ENCODE measurements at places on chromosomes 13 and 19.

GRCh38 chr13:44403461-44404056, 29.9 kb downstream of the SERP2 start:
- DNase-seq, result no peak

DNA sequence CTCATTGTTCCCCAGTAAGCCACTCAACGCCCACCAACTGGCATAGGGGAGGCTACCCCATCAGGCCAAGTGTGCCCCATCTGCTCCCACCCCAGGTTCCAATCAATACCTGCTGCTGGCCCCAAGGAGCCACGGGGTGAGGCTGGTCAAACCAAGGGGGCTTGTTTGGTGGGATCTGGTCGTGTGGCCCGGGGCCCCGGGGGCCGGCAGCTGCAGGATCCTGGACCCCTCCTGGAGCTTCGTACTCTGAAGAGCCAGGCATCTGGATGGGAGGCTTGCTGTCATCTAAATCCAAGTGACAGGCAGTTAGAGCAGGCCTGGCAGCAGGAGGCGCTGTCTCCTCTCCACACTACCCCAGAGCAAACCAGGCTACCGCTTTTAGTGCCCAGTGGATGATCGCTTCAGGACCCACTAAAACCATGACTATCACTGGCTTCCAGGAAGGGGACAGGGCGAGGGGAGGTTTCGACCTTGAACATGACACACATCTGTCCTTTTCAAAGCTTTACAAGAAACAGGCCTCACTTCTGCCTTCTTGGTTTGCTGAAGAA, 14.2 kb downstream of the CHERP start:
- peak; percentile 32 for DNase-seq

GRCh38 chr13:20702530-20702914, 977 bp upstream of the IL17D start:
- no peak for DNase-seq

- DNase-seq, result no peak
These were observed 1.6 kb downstream of the RPL13A start for GRCh38 chr19:49488863-49489537.

DNA sequence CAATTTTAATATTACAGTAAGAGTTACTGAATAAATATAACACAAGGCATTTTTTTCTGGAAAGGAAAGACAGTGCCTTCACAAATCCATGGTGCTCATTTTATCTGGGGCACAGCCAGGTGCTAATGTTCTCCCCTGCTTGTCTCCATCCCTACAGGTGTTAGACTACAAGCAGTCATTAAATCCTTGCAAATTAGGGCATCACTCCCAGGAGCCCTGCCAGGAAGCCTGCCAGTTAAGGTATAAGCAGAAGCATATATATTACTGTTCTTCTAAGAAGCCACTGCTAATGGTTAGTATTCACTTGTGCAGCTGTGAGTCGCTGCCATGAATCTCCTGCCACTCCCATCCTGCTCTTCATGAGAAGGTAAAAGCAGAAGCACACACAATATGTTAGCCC, 149.7 kb downstream of the OXGR1 start:
- DNase-seq, result no peak

- DNase-seq, result no peak
These were observed 22.9 kb downstream of the DNM2 start for GRCh38 chr19:10740798-10741197.
